Retinal pigment epithelial cell (primary cell): ENCODE measurements at places on chromosomes 1 and 21.

- DNase-seq, result no peak
Measured at GRCh38 chr1:59432531-59433439, 135.9 kb downstream of the FGGY start.

- DNase-seq, result no peak
Measured at GRCh38 chr21:14744368-14744767, 198.3 kb upstream of the SAMSN1 start.

GRCh38 chr21:38842079-38842478 lies 36.4 kb downstream of the ETS2 start:
- DNase-seq, result no peak

DNA sequence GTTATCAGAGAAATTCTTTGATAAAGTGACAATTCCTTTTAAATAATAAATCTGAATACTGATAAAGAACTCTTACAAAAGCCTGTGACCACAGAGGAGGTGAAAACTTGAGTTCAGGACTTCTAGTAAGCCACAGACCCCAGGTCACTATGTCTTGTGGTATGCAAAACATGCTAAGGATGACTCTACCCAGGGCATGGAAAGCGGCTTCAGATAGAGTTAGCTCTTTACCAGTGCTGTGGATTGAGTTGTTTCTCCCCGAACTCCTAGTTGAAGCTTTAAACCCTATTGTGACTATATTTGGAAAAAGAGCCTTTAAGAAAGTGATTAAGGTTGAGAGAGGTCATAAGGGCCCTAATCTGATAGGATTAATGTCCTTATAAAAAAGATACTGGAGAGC lies 42.3 kb downstream of the HLX start:
- no peak for DNase-seq

DNA sequence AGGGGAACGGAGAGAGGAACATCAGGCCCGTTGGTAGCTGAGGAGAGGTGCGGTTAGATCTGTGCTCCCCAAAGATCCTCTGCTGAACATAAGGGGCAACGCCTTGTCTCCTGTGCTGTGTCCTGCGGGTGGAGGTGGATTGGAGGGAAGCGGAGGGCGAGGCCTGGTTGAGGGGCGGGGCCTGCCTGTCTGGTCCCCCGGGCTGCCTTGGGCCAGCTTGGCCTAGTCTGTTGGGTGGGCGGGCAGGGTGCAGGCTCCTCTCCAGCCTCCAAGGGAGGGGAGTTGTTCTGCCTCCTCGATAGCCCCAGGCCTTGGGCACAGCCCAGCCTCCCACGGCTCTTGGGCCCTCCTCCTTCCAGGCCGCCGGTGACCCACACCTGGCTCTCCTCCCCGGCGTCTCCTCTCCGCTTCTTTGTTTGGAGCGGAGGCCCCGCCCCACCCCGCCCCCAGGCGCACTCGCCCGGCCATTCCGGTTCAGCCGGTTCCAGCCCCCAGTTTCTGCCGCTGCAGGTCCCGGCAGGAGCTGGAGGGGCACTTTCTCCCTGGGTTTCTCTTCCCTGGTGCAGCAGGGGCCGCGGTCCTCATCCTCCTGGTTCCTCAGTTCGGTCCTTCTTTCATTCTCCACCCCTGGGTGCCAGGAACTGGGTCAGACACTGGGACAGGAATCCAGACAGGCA lies 19.4 kb downstream of the PTPRF start:
- no peak for DNase-seq

DNA sequence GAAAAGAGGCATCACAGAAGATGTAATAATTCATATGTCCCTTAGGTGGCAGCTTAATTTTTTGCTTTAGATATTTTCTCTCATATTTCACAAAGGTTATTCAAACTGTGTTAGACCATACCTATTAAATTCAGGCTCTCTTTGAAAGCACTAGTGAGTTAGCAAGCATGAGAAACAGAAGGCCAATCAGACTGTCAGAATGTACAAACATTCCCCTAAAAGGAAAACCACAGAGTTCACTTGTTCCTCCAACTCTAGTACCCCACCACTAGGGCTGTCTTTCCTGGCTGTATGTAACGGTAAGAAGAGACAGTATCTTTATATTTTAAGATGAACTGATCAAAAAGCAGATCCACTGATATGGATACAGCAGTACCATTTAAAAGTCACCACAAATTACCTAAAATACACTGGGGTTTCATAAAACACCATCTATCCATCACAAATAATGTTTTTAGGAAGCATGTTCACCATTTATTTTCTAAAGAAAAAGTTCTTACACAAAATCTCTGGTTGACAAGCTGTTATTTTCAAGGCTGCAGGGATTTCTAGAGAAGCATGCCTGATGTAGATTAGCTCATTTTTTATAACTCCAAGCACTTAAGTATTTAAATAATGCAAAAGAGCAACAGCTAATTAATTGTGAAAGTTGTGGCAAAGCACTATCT lies 1.8 kb downstream of the ARPC5 start:
- peak; percentile 72 for DNase-seq

- DNase-seq, result no peak
Measured at GRCh38 chr21:45380566-45380965, 24.4 kb upstream of the COL18A1 start.

DNA sequence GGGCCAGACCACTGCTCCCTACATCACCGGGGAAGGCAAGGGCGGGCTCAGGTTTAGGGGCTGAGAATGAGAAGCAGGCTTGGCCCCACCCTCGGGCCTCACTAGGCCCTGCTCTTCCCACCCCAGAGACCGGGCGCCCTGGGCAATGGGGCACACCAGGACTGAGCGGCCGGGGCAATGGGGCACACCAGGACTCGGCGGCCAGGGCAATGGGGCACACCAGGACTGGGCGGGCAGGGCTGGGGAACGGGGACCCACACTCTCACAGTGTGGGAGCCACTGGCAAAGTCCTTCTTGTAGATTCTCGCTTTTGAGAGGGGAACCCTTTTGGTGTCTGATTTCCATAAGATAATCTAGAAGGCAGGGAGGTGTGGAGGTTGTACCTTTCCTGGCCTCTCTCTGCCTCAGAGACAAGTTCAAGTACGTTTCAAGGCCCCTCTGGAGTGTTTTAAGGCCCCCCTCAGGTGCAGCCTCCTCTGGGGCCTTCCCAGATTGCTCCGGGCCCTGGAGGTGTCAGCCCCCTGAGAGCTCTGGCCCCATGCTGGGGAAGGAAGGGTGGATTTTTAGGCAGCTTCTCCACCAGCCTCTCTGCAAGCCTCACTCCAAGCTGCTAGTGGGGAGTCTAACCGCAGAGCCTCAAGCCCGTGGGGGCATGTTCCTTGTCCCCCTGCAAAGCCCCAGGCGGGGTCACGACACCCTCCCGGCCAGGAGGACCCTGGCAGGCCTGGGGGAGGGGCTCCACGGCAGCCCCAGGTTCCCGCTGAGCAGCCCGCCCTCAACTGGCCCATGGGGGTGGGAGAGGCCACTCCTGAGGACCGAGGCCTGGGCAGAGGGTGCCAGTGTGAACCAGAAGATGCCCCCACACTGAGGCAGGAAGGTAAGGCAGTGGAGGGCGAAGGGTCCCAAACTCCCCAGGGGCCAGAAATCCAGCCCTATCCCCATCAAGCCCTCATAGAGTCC lies 66.2 kb downstream of the ARHGEF16 start:
- no peak for DNase-seq
